ENCODE measurements at places on chromosomes 2 and 18.

DNA sequence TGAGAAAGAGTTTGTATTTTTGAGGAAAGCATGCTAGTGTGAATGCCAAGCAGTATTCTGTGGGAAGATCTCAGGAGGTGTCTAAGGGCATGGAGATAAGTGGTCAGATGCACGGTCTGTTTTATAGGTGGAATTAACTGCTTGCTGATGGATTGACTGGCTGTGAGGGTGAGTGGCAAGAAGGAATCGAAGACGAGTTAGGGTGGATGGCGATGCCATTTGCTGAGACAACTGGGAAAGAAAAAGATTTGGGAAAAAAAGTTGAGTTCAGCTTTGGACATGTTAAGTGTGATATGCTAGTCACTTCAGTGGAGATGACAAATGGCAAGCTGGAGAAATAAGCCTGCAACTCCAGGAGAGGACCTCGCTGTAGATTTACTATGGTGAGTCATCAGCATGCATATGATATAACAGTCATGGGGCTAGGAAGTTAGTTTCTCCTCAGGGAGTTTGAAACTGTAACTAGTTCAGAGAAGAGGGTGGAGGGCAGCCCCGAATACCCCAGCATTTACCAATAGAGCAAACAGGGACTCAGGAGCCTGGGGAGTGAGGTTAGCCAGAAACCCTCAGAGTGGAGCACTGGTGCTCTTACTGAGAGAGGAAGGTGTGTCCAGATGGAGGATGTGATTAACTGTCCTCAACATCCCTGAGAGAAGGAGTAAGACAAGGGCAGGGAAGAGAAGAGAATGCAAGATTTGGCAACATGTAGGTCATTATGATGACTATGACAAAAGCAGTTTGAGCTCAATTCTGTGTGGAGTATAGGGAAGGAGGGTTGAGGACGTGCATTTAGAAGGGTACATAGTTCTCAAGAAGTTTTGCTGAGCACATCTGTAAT is 2.0 kb upstream of the HK2 start:
- no peak for DNase-seq

- DNase-seq: no peak
These were observed 898.6 kb upstream of the KLHL29 start for GRCh38 chr2:22486343-22486742.

GRCh38 chr2:59540864-59541263 is 1012.6 kb downstream of the BCL11A start:
- no peak for DNase-seq

GRCh38 chr2:76675212-76675611 is 847.0 kb downstream of the LRRTM4 start:
- DNase-seq: no peak

GRCh38 chr18:78160961-78161656 is 818.5 kb upstream of the SALL3 start:
- DNase-seq: no peak

DNA sequence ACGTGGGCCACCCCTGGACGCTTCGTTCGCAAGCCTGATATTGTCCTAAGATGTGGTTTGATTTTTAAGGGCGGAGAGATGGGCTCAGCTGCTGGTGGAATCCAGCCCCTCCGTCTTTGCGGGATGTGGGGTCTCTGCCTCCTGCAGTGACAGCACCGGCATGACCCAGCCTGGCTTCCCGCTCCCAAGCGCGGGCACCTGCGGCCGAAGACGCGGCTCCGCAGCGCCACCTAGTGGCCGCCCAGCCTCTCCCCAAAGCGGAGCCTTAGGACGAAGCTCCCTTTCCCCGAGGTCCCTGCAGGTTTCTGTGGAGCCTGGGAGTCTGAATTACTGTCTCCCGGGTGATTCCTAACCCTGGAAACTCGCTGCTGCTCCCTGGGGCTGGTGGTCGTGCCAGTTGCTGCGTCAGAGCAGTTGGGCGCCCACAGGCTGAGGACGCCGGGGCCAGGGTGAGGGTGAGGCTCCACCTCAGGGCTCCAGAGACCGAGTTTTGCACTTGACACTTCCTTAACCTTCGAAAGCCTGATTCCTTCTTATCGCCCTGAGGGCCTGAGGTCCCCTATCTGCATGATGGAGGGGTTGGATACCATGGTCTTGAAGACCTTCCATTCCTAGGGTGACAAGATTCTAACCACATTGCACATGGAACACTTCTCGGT is 137.5 kb downstream of the TPO start:
- DNase-seq: peak; percentile 8

- DNase-seq: no peak
These were observed 2.1 kb upstream of the SMAD2 start for GRCh38 chr18:47932603-47933002.

- DNase-seq: peak; percentile 53
These were observed 316.2 kb downstream of the GBX2 start for GRCh38 chr2:235851828-235852525.

- DNase-seq: no peak
These were observed 80.3 kb upstream of the TTC39C start for GRCh38 chr18:23934252-23934651.

GRCh38 chr18:40250236-40250635 is 1704.8 kb upstream of the PIK3C3 start:
- no peak for DNase-seq

- DNase-seq: no peak
These were observed 243.0 kb upstream of the CHST9 start for GRCh38 chr18:27428120-27428519.

GRCh38 chr2:231522418-231523180 is 7.6 kb downstream of the NMUR1 start:
- no peak for DNase-seq

GRCh38 chr2:54673501-54673998 is 49.9 kb upstream of the EML6 start:
- no peak for DNase-seq

- no peak for DNase-seq
These were observed 7.9 kb downstream of the ARL4C start for GRCh38 chr2:234488913-234489451.

DNA sequence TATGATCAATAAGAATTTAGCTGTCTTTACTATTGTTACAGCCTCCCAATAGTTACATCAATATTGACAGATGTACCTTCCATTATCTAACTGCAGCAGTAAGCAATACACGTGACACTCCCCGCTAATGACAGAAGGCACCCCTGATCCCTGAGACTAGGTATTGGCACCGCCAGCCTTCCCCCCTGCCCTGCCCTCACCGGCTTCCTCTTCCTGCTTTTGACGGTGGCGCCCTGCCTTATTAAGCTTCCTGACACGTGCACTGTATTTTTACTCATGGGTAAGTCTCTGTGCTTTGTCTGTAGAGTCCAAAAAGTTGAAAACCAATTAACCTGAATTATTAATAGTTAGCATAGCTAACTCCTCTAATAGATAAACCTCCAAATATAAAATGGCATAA is 223.5 kb downstream of the EIPR1 start:
- no peak for DNase-seq

DNA sequence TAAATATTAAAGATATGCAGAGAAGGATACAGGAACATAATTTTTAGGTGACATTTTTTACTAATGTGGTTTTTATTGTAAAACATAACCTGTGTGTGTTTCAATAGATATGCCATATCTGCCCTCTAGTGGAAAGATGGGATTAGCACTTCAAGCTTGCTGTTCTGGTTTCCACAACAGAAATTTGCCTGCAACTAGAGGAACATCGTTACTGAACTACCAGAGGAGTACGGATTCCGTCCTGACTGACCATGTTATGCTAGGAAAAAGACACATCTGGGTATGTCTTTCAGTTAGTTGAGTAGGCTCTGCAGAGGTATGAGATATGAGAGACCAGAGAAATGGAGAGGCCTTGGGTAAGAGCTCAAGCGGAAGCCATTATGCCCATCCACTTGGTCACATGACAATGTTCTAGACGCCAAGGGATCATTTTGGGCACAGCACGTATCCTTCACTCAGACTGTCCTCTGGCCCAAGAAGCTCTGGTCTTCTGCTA is 104.9 kb downstream of the MBD2 start:
- DNase-seq: peak; percentile 66

DNA sequence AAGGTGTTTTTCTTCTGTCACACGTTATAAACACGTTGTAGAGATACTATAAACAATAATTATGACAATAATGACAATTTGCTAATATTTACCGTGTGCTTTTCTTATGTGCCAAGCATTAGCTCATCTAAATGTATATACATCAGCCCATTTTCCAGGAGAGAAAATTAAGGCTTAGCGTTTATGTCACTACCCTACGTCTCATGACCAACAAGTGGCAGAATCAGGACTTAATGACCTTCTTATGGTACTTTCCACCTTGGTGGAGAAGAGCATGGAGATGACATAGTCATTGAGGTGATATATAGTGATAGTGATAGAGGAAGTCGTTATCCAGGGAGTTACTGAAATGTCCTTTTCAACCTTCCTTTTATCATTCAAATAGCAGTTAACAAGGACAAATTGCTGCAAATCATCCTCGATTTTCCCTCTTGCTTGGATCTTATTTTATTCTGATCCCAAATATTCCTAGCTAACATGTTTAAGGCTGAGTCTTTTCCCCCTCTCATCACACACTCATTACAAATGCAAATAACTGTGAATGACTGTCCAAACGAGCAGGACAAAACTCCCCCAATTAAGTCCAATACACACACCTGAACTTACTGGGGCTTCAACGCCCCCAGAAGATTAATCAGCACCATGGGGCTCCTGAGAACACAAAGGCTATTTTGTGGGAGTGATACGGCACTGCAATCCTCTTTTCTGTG is 27.3 kb downstream of the SPRED2 start:
- no peak for DNase-seq

GRCh38 chr18:11972371-11973174 is 8.7 kb upstream of the IMPA2 start:
- DNase-seq: no peak

GRCh38 chr2:181462033-181462432 is 4.8 kb downstream of the ITGA4 start:
- DNase-seq: no peak

DNA sequence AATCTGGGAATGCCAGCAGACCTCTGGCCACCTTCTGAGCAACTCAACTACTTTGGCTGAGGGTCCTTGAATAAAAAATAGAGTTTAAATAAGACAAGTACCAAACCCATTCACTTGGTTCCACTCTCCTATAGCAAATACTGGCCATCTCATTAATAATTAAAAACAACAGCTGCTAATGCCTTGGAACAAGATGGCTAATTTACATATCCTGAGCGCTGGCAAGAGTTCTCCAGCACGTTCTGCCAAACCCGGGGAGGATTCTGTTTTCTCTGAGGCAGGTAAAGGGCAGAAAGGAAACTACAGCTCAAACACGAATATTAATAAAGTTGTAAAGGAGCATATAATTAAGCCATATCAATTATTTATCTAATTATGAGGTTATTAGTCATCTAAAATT is 1123.7 kb downstream of the TDRD15 start:
- no peak for DNase-seq

GRCh38 chr2:108893277-108893676 is 95.7 kb downstream of the EDAR start:
- no peak for DNase-seq

GRCh38 chr2:25314514-25315315 is 27.0 kb downstream of the DNMT3A start:
- peak; percentile 63 for DNase-seq

GRCh38 chr2:61582165-61582564 is 44.0 kb upstream of the XPO1 start:
- DNase-seq: no peak

DNA sequence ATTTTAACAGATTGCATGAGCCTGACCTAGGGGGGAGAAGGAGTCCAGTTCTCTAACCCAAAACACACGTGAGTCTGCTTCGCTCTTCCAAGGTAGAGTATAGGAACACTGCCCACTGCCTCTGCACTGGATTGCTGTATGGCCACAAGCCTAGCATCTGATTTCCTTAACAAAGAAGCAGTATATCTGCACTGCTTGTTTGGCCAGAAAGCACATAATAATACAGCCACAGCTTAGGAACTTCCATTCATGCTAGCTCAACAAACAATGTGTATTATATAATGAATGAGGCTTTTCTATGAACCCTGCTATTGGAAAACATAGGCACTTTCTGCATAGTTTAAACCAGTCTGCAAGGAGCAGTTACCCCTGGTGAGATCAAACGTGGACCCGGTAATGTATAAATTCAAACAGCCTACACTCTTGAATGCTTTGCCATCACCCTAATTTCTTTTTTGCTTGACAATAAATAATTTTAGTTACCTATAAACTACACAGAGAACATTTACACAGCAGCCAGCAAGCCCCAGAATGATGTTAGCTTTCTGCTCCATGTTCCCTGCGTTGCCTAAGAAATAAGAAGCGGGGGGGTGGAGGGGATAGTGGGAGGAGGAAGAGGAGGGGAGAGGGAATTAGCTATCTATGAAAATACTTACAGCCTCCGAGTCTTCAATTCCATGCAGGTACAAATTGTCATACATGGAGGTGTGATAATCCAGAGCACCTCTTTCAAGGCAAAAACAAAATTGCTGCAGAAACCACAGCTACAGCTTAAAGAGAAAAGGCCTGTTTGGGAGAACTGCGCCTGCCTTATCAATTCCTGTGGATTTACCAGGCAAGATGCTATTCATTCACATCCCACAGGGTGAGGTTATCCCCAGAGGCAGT is 125.6 kb downstream of the CACNB4 start:
- peak; percentile 77 for DNase-seq

- DNase-seq: no peak
These were observed 182.5 kb upstream of the OSR1 start for GRCh38 chr2:19540739-19541525.

GRCh38 chr2:149629026-149629425 is 41.5 kb upstream of the MMADHC start:
- no peak for DNase-seq

- DNase-seq: no peak
These were observed 130.8 kb downstream of the CACNB4 start for GRCh38 chr2:151967829-151968722.

GRCh38 chr2:74921236-74921736 is 37.2 kb upstream of the POLE4 start:
- DNase-seq: no peak

DNA sequence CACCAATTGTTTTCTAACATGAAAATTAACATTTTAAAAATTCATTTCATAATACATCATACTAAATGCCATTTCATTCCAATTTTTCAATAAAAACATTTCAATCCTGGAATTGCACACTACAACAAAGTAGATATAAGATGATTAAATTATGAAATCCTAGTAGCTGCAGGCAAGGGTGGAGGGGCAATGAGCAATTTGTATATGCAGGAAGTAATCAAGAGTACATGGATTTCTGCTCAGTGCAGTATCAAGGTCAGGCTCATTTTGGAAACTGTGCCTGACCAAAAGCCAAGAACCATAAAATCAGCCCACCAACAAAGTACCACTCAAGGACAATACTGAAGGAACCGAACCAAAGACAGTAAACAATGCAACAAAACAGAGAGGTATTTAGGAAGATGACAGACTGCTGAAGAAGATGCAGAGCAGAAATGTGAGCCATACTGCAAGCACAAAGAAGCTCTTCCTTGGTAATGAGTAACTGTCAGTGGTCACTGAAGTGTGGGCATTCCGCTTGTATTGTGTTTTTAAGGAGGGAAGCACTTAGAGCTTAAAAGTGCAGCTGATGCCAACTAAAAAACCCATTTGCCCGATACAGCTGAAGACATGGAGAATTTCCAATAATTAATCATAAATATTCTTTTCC is 34.5 kb upstream of the DSEL start:
- no peak for DNase-seq

- no peak for DNase-seq
These were observed 50.9 kb upstream of the AFF3 start for GRCh38 chr2:100193291-100193710.
